Adrenal gland (tissue), 19 donors: ENCODE measurements at places on chromosomes 4 and X.

DNA sequence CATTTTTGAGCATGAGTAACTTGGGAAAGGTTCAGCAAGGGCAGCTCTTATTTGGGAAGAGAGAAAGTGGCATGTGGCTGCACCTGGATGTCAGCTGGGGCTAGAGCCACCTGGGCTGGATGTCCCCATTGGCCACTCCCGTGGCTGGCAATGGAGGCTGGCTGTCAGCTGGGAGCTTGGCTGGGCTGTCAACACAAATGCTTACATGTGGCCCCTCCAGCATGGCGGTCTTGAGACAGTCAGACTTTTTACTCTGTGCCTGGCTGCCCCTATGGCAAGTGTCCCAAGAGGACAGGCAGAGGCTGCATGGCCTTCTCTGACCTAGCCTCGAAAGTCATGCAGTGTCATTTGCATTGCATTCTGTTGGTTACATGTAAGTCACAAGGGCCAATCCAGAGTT is 99.6 kb downstream of the FAM53A start:
- no peak for DNase-seq

DNA sequence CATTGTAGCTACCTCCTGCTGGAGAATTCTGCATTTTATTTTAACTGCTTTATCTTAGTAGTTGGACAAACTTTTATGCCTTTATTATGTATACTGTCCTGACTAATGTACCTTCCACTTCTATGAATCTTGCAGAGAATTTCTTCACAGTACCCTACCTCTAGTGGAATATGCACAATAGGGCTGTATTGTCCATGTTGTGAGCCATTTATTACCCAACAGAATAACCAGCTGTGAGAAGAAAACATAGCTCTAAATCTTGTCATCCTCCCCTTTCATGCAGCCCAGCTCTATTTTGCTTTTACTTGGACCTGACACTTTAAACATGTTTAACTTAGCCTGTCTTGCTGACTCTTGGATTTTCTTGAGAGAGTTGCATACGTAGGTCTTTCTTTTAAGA is 56.2 kb downstream of the MCUB start:
- DNase-seq: no peak

DNA sequence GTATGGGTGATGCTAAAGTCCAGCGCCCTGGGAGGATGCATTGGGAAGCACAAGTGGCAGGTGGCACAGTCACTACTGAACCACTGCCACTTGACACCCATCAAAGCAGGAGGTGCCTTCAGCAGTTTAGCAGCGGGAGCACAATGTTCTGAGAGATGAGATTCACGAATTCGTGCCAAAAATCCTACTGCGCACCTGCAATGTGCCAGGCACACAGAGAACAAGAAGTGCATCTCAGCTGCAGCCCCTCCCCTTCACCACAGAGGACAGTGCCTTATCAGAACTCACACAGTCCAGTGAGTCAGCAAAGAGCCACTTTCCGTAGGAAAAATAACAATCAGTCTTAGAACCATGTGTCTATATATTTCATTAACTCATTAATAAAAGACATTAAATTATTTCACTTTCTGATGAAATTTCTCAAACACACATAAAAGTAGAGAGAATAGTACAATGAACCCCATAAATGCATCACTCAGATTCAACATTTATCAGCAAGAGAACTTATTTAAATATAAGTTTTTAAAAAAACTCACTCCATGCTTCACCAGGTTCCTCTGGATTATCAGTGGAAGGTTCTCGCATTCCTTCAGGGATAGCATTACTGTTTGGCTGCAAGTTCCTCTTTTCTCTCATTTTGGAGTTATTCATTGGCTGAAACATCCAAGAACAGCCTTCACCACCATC is 47.0 kb downstream of the BEND2 start:
- DNase-seq: no peak

GRCh38 chr4:38831653-38832052 is 25.0 kb downstream of the TLR6 start:
- no peak for DNase-seq

- DNase-seq: peak; percentile 69
Measured at GRCh38 chr4:7192252-7193029, at the start of gene SORCS2. TSS of gene SORCS2 (plus strand) at chr4:7192538.

- no peak for DNase-seq
Measured at GRCh38 chr4:86947501-86948120, 12.8 kb downstream of the AFF1 start.

DNA sequence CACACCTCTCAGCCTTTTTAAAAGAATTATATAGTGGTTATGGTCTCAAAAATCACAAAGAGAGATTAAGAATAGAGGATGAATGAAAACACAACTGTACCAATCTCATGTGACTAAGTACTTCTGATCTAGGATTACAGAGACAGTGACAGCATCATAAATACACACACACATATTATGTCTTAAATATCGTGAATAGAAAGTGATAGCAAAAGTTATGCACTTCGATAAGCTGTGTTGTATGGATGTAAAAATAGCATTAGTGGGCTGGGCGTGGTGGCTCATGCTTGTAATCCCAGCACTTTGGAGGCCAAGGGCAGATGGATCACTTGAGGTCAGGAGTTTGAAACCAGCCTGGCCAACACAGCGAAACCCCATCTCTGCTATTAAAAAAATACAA is 25.0 kb downstream of the GYPA start:
- DNase-seq: no peak

- no peak for DNase-seq
Measured at GRCh38 chr4:110620691-110621327, 2.1 kb downstream of the PITX2 start.

- no peak for DNase-seq
Measured at GRCh38 chr4:138249132-138249531, 7.0 kb upstream of the SLC7A11 start.

DNA sequence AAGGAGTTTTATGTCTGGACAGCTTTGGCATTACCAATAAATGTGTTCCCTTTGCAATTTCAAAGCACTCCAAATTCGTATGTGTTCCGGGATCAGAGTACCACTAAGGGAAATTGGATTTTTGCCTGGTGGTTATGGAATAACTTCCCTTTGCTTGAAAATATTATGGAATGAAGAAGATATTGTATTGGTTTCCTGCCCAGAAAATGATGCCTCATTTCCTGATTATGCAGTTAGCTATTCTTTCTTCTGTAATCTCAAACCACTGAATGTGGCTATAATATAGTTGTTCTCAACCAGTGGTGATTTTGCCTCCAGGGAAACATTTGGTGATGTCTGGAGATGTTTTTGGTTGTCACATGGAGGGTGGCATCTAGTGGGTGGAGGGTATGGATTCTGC is 142.9 kb downstream of the PCDH7 start:
- DNase-seq: no peak

GRCh38 chr4:53507671-53508286 is 83.5 kb downstream of the LNX1 start:
- DNase-seq: peak; percentile 29

- no peak for DNase-seq
Measured at GRCh38 chr4:106019771-106020170, 124.5 kb downstream of the NPNT start.

- peak; percentile 36 for DNase-seq
Measured at GRCh38 chr4:85127653-85128052, 161.2 kb upstream of the WDFY3 start.

DNA sequence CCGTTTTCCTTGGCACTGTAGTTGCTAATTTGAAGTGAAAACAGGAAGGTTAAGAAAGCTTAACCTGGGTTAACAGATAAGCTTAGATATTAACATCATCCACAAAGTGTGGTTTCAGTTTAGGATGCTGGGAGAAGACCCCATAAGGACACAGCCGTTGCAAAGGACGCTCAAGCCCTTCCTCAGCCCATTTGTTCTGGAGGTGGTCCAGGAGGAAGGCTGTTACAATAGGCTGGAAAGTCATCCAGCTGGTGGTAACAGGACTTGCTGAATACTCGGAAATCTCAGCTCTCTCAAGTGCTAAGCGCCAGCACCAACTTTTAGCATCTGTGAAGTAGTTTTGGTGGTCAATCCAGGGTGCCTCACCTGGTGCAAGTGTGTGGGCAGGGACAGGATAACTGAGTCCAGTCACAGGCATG is 14.2 kb downstream of the CHST7 start:
- DNase-seq: no peak

GRCh38 chrX:148961985-148962384 is 461.6 kb downstream of the AFF2 start:
- no peak for DNase-seq

DNA sequence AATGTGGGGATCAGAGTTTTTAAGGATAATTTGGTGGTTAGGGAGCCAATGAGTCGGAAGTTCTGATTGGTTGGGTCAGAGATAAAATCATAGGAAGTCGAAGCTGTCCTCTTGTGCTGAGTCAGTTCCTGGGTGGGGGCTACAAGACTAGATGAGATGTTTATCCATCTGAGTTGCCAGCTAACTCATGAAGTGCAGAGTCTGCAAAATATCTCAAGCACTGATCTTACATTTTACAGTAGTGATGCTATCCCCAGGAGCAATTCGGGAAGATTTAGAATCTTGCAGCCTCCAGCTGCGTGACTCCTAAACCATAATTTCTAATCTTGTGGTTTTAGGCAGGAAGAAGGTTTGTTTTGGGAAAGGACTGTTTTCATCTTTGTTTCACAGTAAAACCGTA is 565.8 kb upstream of the SPANXN1 start:
- DNase-seq: no peak

DNA sequence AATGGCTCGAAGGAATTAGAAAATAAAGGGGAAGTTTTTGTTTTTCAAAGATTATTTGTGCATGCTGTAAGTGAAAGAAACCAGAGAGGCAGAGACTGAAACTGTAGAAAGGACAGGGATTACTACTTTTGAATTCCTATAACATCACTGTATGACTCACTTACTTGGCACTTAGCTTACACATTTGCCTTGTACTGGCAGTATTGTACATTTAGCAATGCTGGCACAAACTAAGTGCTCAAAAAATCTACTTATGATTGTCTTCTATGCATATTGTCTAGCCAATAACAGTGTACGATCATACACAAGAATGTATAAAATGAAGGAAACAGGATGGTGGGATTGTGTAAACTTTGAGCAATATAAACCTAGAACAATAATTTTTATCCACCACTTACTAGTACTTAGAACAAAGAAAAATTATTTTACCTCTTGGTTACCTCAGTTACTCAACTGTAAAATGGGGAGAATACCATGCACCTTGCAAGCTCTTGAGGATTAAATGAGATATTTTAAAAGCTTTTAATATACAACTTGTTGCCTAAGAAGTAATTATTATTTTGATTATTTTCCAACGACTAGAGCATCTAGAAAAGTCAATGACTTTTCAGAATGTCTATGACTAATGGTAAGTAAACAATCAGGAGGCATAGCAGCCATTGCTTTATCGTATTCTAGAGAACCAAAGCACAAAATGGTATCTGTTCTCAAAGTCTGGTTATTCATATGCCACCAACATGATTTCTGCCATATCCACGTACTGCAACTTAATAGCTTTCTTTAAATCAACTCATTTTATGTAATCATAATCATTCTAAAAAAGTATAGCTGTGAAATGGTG is 4.7 kb downstream of the FAM120C start:
- no peak for DNase-seq

GRCh38 chr4:124910327-124910726 is 197.8 kb upstream of the ANKRD50 start:
- no peak for DNase-seq

- no peak for DNase-seq
Measured at GRCh38 chr4:85603437-85604336, 128.7 kb downstream of the ARHGAP24 start.

DNA sequence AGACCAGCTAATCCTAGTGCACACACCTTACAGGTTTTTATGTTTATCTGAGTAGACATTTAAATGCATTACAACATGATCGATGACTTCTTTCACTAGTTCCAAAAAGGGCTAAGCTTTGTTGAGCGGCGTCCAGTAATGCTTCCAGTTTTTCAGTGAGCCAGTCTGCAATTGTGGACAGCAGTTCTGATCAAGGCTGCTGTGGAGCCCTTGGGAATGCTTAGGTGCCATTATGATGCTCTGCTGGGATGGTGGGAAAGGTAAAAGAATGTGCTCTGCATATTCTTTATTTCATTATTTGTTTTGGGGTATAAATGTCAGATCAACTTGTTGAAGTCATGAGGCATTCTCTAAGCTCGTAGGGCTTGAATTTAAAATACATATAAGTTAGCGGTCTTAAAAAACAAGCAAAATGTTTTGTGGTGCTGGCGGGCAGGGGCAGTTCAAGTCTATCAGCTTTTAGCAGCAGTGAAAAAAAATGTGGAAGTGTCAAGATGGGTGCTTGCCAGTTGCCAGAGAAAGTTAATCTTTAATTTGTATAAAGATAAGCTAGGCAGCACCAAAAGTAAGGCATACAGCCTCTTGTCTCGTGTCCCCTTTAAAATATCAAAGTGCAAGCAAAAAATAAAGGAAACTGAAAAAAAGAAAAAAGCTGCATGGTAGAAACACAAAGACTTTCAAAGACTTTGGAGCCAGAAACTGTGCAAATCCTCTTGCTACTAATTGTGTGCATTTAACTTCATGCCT is 5.8 kb downstream of the MID1IP1 start:
- no peak for DNase-seq

- peak; percentile 63 for DNase-seq
Measured at GRCh38 chr4:39730072-39730471, 32.1 kb downstream of the UBE2K start.

GRCh38 chr4:140099983-140100382 is 54.0 kb downstream of the MAML3 start:
- peak; percentile 76 for DNase-seq

- no peak for DNase-seq
Measured at GRCh38 chr4:18980516-18981233, 959.1 kb upstream of the LCORL start.

DNA sequence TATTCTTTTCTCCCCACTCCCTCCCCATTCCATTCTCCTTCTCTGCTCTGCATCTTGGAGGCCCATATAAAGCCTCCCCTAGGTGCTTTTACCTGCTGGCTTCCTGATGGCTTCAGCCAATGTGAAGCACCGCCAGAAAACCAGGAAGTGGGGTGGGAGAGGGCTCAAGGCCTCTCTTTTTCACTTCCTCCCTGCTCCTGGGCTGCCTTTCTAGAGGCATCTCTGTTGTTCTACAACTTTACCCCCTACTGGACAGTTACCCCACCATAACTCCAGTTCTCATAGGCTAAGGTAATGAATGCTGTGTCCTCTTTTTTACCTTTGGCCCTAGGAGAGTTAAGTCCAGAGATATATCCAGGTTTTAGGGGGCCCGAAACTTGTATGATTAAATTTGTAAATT is 62.4 kb upstream of the PPARGC1A start:
- no peak for DNase-seq

- peak; percentile 39 for DNase-seq
Measured at GRCh38 chr4:826508-827208, 729 bp upstream of the CPLX1 start.

- no peak for DNase-seq
Measured at GRCh38 chrX:76159453-76159852, 13.4 kb upstream of the PBDC1 start.

- no peak for DNase-seq
Measured at GRCh38 chr4:74919783-74920182, 13.1 kb upstream of the PARM1 start.

GRCh38 chr4:42478509-42478908 is 81.2 kb downstream of the SHISA3 start:
- DNase-seq: no peak

DNA sequence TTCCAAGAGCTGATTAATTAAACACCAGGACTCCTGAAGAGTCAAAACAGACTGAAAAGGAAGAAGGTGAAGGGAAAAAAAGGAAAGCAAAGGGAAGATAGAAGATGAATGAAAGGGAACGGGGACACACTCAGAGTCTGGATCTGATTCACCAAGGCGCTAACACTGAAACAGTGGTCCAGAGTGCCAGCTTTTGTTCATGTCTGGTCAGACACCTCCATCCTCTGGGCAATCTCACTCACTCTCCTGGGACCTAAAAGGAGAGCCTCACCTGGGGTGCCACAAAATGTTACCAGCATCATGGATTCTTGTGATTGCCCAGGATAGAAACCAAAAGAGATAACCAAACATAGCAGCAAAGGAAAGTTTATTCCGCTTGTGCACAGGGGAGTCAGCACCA is 120.3 kb upstream of the AFF2 start:
- DNase-seq: no peak
